ENCODE measurements at places on chromosomes 6 and 20.

DNA sequence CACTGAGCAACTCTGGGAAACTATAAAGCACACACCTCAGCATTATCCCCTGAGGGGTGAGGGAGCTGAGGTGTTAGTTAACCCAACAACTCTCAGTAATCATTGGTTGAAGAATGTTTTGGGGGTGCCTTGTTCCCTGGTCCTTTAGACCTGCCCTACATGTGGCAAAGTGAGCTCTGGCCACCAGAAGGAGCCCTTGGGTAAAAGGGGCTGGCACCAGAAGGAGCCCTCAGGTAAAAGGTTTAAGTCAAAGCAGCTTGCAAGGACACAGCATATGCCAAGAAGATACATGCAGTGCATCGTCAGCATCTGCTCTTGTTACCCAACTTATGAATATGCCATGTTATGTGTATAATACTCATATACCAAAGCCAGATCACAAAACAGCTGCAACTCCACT, 1081.7 kb downstream of the KIF16B start:
- DNase-seq, result no peak

DNA sequence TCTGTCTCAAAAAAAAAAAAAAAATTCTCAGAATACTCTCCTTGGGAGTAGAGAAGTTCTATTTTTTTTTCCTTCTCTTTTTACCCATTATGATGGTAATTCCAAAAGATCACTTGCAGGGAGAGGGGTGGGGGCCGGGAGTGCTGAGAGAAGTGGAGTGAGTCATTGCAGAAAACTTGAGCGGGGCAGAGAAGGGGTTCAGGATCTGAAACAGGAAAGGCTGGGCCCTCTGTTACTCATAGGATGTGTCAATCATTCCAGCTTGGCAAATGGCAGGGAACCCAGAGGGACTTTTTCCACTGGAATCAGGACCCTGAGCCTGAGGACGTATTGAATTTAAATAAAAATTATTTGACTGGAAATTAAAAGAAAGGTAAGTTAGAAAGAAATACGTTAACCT, 111.4 kb upstream of the ARMC2 start:
- peak; percentile 78 for DNase-seq

- no peak for DNase-seq
These were observed 86.8 kb upstream of the CCN6 start for GRCh38 chr6:111967131-111967530.

DNA sequence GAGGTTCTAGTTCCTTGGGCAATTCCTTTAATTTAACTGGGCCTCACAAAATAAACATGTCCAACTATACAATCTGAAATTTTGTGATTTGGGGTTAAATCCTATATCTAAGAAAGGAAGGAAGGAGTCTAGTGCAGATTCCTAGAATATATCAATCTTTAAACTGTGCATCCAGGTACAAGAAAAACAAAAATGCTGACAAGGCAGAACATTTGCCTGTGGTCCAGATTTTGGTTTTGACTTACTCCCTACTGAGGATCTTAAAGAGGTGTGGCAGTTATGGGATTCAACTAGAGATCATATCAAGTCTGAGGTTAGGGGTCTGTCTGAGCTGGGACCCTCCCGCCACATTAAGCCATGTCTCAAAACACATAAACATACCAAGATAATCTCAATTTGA, 17.7 kb upstream of the COX7A2 start:
- no peak for DNase-seq

GRCh38 chr6:109050012-109050411, 44.6 kb downstream of the SESN1 start:
- no peak for DNase-seq
